ENCODE measurements at places on chromosomes 16 and 17.

DNA sequence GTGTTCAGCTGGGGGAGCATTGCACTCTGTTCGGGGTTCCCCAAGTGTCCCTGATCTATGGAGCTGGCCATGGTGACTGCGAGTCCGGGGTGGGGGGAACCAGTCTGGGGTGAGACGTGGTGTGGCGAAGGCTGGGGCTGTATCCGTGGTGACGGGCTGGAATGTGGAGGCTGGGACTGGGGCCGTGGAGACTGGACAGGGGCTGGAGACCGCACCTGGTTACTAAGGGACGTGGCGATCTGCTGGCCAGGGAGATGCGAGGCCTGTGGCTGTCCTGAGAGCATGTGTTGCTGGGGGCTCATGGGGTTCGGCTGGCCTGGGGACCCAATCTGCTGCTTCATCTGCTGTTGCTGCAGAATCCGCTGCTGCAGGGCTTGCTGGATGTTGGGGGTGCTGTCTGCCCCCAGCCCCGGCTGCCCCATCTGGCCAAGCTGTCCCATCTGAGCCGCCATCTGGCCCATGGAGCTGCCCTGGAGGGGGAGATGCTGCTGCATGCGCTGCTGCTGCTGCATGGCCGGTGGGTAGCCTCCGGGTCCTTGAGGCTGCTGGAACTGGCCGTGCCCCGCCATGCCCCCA, 10.6 kb upstream of the TRAP1 start:
- no peak for DNase-seq

GRCh38 chr17:75288359-75288758, 874 bp downstream of the SLC25A19 start:
- DNase-seq: no peak

- DNase-seq: peak; percentile 35
These were observed 191.8 kb downstream of the PRKCA start for GRCh38 chr17:66494023-66494803.

GRCh38 chr16:89275284-89275584, 57.7 kb downstream of the ZNF778 start:
- DNase-seq: no peak

DNA sequence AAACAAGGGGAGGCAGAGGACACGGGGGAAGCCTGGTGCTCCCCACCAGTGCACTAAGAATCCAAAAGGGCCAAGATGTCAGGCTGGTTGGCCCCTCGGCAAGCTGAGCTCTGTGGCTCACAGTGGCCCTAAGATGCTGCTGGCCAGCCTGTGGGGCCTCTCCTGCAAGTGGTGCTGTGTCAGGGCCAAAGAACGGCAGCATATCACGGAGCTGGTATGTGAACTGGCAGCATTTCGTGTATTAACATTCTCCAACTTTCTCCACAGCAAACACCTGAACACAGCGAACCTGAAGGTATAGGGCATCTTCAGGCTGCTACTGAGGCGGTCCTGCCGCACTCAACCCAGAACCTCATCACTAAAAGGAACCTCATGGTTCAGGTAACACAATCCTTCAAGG, 34.8 kb downstream of the VAC14 start:
- DNase-seq: no peak

DNA sequence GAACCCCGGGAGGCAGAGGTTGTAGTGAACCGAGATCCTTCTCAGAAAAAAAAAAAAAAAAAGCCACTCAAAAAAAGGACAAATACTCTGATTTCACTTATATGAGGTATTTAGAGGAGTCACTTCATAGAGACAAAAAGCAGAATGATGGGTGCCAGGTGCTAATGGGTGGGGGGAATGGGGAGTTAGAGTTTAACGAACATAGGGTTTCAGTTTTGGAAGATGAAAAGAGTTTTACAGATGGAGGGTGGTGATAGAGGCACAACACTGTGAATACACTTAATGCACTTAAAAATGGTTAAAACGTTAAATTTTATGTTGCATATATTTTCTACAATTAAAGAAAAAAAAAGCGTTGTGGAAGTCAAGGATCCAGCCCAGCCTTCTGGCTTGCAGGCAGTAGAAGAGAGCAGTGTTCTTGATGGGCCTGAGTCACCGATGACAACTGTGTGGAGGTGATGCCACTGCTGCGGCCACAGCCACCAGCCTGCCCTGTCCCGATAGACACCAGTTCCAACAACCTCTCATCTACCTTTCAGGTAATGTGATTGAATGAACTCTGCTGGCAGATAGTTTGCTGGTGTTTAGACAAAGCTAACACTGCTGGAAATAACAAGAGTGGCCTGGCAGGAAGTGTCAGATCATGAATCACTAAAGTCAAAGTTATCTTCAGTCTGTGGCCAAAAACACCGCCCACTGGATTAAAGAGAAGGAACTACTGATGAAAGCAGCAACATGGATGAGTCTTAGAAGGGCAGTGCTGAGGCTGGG, 49.9 kb upstream of the COX10 start:
- no peak for DNase-seq

DNA sequence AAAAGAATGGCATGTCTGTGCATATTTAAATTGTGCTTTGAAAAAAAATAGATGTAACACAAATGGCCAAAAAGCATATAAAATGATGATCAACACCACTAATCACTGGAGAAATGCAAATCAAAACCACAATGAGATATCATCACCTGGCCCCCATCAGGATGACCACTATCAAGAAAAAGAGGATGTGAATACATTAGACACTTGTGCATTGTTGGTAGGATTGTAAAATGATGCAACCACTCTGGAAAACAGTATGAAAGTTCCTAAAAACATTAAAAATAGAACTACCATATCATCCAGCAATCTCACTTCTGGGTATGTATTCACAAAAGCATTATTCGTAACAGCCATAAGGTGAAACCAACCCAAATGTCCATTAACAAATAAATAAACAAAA, 91.5 kb downstream of the SPAG9 start:
- no peak for DNase-seq

DNA sequence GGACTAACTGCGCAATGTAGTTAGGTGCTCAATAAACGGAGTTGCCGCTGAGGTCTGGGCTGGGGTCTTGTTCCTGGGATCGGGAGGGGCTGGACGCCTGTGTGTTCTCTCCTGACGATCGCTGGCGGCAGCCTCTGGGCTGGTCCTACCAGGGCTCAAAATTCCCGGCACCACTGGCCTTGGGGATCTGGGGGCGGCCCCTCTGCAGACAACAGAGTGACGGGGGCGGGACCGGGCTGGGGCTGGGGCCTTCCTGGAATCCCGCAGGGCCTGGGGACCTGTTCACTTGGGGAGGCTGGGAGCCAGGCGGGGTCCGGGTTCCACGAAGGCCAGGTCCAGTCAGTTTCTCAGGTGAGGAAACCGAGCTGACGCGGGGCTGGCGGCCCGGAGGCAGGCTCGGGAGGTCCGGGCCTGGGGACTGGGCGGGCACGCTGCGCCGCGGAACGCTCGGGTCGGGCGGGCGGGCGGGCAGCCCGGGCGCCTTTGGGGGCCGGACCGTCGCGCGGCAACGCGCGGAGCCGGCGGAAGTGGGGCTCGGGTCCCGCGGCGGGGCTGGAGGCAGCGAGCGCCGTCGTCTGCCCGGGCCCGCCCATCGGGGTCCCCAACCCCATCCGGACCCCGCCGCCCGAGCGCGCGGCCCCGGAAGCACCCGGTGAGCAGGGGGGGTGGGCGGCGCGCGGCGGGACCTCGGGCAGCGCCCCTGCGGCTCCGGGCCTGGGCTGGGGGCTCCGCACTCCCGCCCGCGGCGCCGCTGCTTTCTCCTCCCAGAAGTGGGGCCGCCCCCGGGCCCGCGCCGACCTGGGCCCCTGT, at the start of gene PIGQ:
Gene PIGQ, plus strand, starts transcription at position 524 of the 810 bp plus-strand sequence. CDS start 4,107 bp downstream, outside the sequence.
- no peak for DNase-seq

DNA sequence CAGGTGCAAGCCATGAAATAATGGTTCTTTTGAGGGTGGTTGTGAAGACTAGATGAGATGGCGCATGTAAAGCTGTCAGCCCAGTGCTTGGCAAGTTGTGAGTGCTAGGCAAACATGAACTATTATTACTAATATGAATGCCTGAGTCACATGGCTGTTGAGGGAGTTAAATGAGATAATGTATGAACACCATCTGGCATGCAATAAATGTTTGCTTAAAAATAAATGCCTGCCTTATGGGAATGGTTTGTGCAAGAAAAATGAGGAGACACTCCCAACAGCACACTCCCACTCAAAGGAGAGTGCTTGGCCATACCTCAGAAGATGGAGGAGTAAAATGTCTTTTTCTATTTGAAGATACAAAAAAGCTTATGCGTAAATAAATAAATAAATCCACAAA, 3.6 kb downstream of the MAPK3 start:
- no peak for DNase-seq

DNA sequence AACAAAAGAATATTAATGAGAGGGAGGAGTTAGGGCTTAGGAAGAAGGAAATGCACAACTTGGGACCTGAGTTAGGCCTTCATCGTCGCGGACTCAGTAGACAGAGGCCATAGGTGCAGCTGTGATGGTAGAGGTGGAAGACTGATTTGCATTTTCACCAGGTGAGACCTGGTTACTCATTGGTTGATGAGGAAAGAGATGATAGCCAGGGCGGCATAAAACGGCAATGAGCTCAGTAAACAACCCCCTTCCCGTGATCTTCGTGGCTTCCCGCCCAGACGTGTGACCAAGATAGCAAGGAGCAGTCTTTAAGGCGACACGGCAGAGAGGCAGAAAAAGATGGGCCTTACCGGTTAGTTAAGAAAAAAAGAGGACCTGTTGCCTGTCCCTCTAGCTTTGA, at the start of gene TMC5:
Gene TMC5, plus strand, starts transcription at position 244 of the 400 bp plus-strand sequence. CDS start 22,156 bp downstream, outside the sequence.
- DNase-seq: no peak

- no peak for DNase-seq
These were observed 108.5 kb downstream of the TMEM114 start for GRCh38 chr16:8481810-8482209.

DNA sequence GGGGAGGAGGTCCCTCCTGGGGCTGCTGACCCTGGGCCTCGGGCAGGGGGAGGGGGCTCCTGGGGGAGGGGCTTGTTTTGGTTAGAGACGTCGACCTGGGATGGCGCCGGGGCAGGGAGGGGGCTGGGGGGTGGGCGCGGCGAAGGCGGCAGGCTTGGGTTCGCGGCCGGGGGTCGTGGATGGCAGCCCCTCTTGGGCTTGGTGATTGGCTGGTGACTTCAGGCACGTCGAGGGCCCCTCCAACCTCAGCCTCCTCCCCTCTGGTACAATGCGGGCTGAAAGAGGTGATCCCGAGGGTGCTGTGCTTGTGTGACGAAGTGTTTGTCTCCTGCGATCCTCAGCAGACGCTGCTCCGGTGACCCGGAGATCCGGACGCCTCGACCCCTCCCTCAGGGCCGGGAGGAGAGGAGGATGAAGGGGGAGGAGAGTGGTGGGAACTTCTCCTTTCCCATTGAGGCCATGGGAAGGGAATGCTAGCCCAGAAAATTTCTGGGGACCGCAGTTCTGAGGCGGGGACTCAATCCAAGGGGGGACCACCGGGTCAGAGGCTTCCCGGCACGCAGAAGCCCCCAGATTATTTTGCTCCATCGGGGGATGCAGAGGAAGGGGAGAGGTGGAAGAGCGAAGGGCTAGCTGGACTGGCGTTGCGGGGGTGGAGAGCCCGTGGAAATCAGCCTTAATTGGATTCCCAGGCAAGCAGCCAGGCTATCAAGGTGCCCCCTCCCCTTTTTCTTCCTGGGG, 43.9 kb downstream of the RAI1 start:
- peak; percentile 66 for DNase-seq

- DNase-seq: no peak
These were observed 338.9 kb upstream of the C16orf82 start for GRCh38 chr16:26727848-26728247.

DNA sequence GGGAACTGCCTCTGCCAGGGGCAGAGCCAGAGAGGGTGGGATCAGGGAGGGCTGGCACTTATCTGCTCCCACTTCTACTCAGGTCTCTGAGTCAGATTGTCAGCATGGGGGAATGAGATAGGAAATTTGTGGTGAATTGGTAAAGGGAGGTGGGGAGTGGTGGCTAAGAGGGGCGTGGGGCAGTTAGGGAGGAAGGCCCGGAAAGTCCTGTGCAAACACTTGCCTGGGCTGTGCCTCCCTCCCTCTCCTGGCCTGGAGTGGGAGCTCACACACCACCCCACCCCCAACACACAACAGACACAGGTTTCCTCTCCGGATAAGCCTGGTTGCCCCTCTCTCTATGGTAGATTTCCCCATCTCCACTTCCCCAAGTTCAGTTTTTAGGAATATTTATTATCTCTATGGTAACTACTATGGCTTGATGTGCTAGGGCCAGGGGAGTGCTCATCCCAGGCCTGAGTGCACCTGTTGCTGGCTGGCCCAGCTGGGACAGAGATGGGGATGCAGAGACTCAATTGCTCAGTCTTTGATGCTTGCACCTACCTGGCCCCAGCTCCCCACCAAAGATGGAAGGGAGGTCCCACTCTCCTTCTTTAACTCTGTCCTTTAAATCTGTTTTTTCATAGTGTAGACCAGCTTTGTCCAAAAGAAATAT, 2.7 kb downstream of the SPNS2 start:
- DNase-seq: peak; percentile 68

- DNase-seq: no peak
These were observed 6.9 kb downstream of the LMF1 start for GRCh38 chr16:963913-964312.

DNA sequence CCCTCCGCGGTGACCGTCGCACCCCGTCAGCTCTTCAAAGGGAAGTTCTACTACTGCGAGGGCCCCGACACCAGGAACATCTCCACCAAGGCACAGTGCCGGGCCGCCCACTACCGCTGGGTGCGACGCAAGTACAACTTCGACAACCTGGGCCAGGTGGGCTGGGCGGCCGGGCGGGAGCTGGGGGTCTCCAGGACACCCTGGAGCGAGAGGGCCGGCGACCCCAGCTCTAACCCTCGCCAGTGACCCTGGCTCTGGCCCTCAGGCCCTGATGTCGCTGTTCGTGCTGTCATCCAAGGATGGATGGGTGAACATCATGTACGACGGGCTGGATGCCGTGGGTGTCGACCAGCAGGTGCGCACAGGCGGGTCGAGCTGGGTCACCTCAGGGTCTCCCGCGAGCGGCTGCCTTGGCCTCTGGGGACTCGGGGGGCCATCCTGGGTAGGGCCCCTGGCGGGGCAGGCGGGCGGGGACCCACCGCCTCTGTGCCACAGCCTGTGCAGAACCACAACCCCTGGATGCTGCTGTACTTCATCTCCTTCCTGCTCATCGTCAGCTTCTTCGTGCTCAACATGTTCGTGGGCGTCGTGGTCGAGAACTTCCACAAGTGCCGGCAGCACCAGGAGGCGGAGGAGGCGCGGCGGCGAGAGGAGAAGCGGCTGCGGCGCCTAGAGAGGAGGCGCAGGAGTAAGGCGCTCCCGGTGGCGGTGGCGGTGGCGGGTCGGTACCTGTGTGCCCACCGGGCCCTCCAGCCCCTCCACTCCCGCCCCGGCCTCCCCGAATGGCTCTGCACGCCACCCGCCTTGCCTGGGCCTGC, 13.4 kb downstream of the TPSG1 start:
- no peak for DNase-seq

All from pulmonary artery endothelial cell (primary cell).